ENCODE measurements at places on chromosomes 3 and 15. TPM values are rescaled to one million over a fixed set of nuclear protein-coding genes. Genes with fewer than 3 reads are reported as not detected.

Gene GNAI2
- total RNA-seq = 115 TPM

Gene CLDN11
- not detected for total RNA-seq

Gene SCAANT1
- not detected for total RNA-seq

Gene HEXA
- 64.8 TPM for total RNA-seq

Gene TMEM212
- not detected for total RNA-seq

Gene FETUB
- total RNA-seq = not detected

Gene EXD1
- total RNA-seq = not detected

Gene P2RY1
- total RNA-seq = 14.0 TPM

Gene ISLR
- total RNA-seq = 0.74 TPM

Gene KLHL6
- total RNA-seq = not detected

Gene EOMES
- total RNA-seq = not detected

Gene LMAN1L
- total RNA-seq = 0.80 TPM

DNA sequence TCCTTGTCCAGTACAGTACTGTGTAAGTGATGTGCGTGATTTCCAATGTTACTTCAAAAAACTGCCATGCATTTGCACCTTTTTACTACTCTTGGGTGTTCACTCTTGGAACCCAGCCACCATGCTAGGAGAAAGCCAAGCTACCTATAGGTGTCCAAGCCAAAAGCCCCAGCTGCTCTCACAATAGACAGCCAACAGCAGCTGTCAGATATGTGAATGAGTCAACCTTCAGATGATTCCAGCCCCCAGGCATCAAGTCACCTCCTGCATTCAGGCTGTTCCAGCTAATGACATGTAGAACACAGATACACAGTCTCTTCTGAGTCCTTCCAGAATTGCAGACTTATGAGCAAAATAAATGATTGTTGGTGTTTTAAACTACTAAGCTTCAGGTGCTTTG, 417.7 kb upstream of the TGFBR2 start:
- peak; percentile 21 for DNase-seq

- DNase-seq = peak; percentile 52
Measured at GRCh38 chr3:128787256-128788253, 61.6 kb downstream of the RAB7A start.

GRCh38 chr3:187929112-187929816, 184.0 kb upstream of the BCL6 start:
- no peak for DNase-seq

GRCh38 chr3:180188512-180189309, 152.0 kb upstream of the PEX5L start:
- DNase-seq = no peak

- DNase-seq = peak; percentile 52
Measured at GRCh38 chr3:170222647-170223541, 670 bp downstream of the PRKCI start.

GRCh38 chr3:73502609-73503583, 121.8 kb downstream of the PDZRN3 start:
- peak; percentile 49 for DNase-seq

GRCh38 chr15:83323296-83323711, 38.8 kb upstream of the BNC1 start:
- no peak for DNase-seq

DNA sequence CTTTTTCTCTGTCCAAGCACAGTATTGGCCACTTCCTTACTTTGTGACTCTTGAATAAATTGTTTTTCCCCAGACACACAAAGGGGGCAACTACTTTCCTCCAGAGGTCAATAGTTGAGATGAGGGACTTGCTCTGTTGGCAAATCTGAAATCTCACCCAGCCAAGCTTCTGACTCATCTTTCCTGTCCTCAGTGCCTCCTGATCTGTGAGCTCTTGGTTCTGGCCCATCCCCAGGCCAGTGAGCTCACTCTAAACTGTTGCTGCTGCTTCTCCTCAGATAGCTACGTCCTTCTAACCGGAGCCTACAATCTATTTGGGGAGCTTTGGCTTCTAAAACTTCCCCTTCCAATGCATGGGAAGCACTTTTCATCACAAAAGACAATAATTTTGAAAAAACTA, 50.0 kb upstream of the NMD3 start:
- no peak for DNase-seq

DNA sequence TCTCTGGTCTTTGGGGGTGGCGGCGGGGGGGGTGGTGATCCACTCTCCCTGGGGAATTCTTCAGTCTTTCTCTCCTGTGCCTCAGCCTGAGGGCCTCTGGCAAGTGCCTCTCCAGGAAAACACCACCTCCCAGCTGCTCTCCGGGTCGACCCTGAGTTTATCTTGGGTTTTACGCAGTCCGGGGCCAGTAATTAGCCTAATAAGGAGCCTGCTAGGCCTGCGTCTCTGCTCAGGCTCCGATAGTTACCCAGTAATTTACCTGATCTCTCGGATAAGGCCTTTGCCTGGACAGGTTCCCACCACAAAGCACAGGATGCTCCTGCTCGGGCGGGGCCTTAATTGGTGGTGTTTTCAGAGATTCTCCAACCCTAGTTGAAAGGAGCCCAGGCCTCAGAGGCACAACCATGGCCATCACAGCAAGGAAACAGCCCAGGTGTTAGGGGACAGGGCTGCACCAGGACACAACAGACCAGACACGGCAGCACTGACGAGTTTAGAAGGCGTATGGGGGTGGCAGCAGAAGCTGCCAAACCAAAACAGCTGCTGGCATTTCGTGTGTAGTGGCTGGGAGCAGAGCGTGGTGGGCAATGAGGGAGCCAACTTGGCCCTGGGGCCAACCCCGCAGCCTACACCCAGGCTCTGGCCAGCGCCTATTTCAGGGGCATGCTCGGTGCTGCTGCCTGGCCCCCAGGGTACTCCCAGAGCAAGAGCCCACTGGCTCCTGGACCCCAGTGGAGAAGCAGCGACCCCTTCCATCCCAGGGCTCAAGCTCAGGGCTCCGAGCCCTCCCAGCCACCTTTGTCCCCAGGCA, 71.4 kb downstream of the KLF13 start:
- DNase-seq = no peak

GRCh38 chr15:31483053-31483985, 156.7 kb downstream of the KLF13 start:
- DNase-seq = no peak

DNA sequence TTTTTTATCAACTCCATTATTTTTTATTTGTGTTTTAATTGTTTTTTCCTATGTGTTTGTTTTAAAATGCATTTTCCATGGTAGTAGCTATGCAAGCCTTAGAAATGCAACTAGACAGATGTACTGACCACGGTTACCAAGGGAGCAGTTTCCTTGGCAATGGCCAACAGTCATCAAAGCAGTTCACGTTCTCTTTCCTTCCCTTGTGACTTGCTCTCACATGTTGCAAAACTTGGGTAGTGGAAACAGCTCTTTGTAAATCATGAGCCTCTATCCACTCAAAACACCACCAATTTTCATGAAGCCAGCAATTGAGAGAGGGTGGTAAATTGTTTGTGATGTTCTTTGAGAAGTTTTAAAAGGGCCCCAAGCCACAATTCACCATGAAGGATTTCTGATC, 499.4 kb upstream of the MDFIC2 start:
- DNase-seq = no peak

DNA sequence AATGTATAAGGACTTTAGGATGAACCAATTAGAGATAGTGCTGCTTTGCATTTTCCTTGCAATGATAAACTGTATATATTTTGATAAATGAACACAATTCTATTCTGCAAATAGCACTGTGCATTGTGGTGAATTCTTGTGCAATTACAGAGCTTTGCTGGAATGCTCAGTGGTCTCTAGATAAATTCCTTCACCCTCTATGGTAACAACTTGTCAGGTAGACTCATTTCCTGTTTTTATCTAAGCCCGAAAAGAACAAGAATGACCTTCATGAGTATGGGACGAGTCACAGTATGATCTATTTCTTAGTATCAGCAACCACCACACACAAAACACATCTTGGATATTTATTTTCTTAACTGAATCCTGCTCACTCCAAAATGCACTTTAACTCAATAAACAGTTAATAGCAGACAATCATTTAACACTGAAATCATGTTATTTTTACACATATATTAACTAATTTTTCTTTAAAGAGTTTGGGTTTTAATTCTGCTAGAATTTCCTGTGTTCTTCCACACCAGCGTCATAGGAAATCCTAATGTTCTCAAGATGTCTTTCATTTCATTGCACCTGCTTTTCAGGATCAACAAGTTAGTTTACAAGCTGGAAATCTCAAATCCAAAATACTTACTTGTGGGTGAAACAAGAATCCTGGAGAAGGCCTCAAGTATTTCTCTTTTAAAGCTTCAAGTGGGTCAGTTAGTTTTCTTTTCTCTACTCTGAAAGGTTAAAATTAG, 551.2 kb downstream of the MECOM start:
- no peak for DNase-seq

- DNase-seq = no peak
Measured at GRCh38 chr3:175526609-175527280, 667.6 kb downstream of the NAALADL2 start.

GRCh38 chr3:67678665-67679064, 24.3 kb upstream of the SUCLG2 start:
- DNase-seq = no peak

- no peak for DNase-seq
Measured at GRCh38 chr3:108292905-108293328, 3.4 kb upstream of the HHLA2 start.

DNA sequence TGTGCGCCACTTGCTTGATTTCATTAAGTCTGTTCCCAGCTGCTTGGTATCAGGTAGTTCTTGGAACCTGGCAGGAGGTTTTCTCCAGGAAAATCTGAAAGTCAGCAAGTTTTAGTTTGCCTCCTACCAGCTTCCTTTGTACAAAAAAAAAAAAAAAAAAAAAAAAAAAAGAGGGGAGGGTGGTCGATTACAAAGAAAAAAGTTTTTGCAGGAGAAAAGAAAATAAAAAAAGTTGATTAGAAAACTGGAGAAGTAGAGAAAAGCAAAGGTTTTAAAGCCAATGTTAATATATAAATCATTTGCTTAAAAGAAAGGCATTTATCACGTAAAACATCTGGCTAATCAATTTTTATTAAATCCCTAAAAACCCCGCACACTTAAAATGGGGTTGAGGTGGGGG, 5.9 kb downstream of the EPHA3 start:
- no peak for DNase-seq

GRCh38 chr3:134366221-134366927, 7.9 kb downstream of the AMOTL2 start:
- DNase-seq = no peak

DNA sequence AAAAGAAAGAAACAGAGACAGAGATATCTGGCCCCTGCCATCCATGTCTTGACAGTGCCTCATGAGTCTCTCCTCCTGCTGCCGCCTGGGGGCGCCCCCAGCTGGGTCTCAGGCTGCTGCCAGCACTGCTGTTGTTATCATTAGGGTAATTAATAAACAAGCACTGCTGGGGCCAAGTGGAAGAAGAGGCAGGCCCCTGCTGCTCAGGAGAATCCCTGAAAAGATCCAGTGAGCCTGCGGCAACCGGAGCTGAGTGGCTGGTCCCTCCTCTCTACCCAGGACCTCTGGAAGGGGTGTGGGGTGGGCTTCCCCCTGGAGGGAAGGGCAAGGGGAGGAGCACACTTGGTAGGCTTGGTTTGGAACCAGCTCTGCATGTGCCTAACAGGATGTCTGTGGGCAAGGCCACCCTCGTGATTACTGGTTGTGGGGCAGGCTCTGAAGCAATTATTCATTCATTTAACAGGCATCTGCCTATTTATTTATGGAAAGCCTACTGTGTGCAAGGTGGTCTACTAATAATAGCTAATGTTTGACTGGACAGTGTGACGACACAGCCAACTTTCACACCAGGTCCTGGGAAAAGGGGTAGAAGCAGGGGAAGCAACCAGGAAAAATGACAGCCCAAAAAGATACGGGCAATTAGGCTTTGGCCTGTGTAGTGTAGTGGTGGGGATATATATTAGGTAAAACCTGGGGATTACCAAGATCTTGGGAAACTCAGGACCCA, 1.2 kb upstream of the TYRO3 start:
- DNase-seq = peak; percentile 88

DNA sequence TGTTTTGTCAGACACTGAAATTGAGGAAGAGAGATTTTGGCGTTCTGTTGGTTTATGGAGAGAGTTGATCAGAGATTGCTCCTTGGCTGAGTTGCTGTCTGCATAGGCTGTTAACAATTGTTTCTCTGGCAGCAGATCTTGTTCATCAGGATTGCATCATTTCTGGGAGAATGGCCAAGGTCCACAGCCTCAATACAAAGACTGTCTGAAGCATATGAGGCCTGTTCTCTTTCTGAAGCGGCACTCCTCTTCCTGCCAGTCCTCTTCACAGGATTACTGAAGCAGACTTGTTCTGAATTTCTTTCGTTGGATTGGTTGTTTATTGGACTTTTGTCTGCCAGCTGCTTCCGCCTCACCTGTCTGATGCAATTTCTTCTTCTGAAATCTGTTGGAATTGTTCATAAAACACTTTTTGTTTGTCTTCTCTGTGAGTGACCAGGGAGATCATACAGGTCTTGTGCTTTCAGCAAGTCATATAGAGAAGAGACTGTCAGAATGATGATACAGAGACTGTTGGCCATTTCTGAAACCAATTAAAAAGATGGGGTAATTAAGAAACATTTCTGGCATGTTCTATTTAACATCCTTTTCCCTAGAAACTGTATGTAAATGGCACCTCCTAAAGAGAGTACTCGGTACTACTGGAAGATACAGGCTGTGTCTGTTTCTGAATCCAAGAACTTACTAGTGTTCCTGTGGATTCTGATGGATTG, 25.5 kb downstream of the SETD5 start:
- DNase-seq = peak; percentile 96

GRCh38 chr3:171115667-171116066, 89.1 kb upstream of the SLC2A2 start:
- DNase-seq = no peak

GRCh38 chr15:93308026-93308690, 219.1 kb upstream of the RGMA start:
- no peak for DNase-seq

- DNase-seq = no peak
Measured at GRCh38 chr15:48577469-48577868, 68.0 kb downstream of the FBN1 start.

GRCh38 chr3:86702381-86702958, 288.5 kb downstream of the VGLL3 start:
- peak; percentile 4 for DNase-seq

GRCh38 chr3:148856384-148856783, 8.7 kb upstream of the CPA3 start:
- no peak for DNase-seq
